Panc1 (cell line): ENCODE measurements at places on chromosomes 3 and 15. TPM values are rescaled to one million over a fixed set of nuclear protein-coding genes. Genes with fewer than 3 reads are reported as not detected.

DNA sequence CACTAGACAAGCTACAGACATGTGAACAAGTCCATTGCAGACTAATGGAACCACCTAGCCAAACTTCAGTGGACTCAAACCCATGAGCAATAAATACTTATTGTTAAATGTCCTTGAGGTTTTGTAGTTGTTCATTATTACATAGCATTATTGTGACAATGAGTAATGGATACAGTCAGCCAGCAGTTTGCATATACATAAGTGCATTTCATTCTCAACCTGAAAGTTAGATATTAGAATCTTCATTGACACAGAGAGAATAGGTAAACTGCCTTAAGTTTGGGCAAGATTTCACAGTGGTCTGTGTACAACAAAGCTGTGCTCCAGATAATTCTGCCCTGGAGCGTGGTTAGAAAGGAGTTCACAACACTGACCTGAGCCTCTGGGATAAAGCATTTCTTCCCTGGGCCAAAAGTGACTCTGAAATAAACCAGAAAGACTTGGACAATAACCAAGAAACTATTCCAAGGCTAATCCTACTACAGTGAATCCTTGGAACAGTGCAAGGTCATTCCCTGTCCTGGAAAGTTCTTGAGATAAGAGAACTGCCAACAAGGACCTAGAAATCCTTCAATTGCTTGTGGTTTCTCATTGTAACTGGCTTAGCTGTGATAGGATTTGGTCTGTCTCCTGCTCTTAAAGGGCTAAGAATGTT is 225.5 kb upstream of the STT3B start:
- no peak for DNase-seq

GRCh38 chr3:196177567-196177966 is 33.6 kb downstream of the ZDHHC19 start:
- no peak for DNase-seq

DNA sequence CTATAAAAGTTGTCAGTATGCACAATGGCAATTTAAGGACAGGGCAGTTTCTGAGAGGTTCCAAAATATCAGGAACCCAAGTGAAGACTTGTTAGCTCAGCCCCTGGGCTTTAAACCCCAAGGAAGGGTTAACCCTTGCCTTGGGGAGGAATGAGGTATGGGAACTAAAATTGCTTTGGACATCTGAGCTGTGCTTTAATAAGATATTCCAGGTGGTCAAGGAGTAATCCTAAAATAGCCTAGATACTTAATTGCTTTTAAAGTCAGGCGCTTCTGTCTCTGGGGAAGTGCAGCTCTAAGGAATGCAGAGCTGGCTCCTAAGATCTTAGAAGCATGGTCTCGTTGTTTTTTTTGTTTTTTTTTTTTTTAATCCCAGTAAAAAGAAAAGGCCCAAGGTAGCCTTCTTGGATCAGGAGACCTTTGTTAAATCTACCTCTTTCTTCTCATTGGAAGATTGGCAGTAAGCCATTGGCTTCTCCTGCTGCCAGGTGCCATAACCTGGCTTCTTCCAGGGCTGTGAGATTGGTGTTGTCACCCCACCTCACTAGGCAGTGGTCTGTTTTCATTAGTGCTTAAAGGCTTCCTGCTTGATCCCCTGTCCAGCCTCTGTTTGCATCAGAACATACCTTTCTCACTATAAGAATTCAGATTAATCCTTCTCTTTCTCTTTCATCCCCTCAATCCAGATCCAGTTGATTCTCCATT is 24.5 kb downstream of the ARID3B start:
- DNase-seq: no peak

GRCh38 chr3:127590282-127590592 is 296 bp downstream of the TPRA1 start:
- no peak for DNase-seq

- DNase-seq: no peak
These were observed 36.0 kb upstream of the GATM start for GRCh38 chr15:45414215-45414885.

- no peak for DNase-seq
These were observed 11.1 kb upstream of the WNT7A start for GRCh38 chr3:13891017-13891392.

GRCh38 chr3:11312166-11312565 is 40.0 kb downstream of the ATG7 start:
- no peak for DNase-seq

GRCh38 chr3:189372243-189372642 is 200.5 kb downstream of the TPRG1 start:
- DNase-seq: no peak

GRCh38 chr3:156635973-156636372 is 38.4 kb upstream of the TIPARP start:
- no peak for DNase-seq

GRCh38 chr15:88307344-88307743 is 50.8 kb upstream of the NTRK3 start:
- no peak for DNase-seq

GRCh38 chr15:90810354-90810753 is 58.0 kb upstream of the FURIN start:
- no peak for DNase-seq

- no peak for DNase-seq
These were observed 37.5 kb downstream of the CHAC1 start for GRCh38 chr15:40990789-40991188.

- DNase-seq: no peak
These were observed at the start of gene FBXL22 for GRCh38 chr15:63597038-63597790. Gene FBXL22 (plus strand): TSS chr15:63597387. CDS start chr15:63597393, 6 bp downstream.

GRCh38 chr3:101925564-101925963 is 76.2 kb downstream of the NFKBIZ start:
- DNase-seq: peak; percentile 82

- DNase-seq: peak; percentile 47
These were observed 63.1 kb downstream of the POLQ start for GRCh38 chr3:121482660-121483059.

DNA sequence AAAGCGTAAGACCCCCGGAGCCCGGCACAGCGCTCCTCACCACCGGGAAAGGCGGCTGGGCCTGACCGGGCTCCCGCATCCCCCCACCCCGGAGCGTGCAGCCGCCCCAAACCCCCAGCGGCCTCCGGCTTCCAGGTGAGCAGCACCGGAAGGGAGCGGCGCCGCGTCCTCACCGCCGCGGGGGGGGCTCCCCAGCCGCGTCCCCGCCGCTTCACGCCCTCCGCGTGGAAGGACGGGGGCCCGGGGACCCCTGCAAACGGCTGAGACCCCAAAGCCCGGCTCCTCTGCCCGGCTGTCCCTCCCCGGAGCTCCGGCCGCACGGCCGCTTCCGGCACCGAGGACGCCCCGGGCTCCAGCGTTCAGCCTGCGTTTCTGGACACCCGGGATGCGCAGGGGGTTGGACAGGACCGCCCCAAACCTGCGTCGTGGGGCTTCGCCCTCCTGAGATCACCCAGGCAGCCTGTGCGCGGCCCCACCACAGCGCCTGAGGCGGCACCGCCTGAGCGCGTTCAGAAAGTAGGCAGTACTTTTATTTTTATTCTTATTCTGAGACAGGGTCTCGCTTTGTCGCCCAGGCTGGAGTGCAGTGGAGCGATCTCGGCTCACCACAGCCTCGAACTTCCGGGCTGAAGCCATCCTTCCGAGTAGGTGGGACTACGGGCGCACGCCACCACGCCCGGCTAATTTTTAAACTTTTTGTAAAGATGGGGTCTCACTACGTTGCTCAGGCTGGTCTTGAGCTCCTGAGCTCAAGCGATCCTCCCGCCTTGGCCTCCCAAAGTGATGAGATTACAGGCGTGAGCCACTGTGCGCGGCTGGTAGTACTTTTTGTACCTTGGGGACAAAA is 51.6 kb upstream of the BLM start:
- no peak for DNase-seq

- no peak for DNase-seq
These were observed 4.2 kb downstream of the CCDC71 start for GRCh38 chr3:49161808-49162530.

DNA sequence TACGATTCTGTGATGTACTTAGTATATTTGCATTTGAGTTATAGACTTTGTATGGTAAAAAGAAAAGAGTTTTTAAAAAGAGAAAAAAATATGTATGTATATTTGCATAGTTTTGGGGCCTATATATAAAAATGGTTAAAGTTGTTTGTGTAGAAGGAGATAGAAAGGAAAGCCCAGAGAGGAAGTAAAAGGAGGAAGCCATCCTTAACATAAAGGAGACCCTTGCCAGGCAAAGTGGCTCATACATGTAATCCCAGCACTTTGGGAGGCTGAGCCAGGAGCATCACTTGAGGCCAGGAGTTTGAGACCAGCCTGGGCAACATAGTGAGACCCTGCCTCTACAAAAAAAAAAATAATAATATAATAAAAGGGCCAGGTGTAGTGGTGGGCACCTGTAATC is 8.4 kb downstream of the SNAP23 start:
- no peak for DNase-seq

GRCh38 chr3:49313896-49314688 is 25.8 kb downstream of the USP4 start:
- DNase-seq: no peak

DNA sequence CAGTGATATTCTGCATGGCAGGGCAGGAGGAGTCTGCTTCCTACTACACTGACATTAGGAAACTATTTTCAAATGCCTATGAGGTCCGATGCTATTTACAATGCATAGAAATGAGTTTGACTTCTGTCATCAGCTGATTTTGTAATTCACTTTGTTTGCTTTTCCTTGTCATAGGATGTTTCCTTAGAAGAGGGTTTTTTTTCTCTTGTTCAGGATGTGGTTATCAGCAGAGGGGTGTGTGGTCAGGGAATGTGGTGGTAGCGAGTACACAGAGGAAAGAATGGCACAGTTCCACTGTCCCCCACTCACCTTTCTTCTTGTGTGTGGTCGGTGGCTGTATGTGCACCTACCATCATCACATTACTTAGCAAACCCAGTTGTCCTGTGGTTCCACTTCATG is 231.5 kb downstream of the LRTM1 start:
- DNase-seq: no peak

DNA sequence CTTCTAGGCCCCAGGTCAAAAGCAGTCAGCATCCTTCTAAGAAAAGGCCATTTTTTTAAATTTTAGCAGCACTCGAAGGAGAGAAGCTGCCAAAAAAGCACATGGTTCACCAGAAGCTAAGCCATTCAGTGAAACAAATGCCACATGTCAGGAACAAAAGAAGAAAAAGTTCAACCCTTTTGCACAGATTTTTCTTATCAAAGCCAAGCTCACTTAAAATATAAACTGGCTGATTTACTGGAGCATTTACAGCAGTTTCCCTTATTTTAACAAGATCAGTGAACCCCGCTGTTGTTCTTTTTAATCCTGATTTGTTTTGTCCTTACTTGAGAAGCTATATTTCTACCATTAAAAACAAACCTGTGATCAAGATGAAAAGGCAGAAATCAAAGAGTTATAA is 46.5 kb upstream of the SYNPR start:
- no peak for DNase-seq

- no peak for DNase-seq
These were observed 262.9 kb upstream of the ATP10A start for GRCh38 chr15:26126070-26126469.

DNA sequence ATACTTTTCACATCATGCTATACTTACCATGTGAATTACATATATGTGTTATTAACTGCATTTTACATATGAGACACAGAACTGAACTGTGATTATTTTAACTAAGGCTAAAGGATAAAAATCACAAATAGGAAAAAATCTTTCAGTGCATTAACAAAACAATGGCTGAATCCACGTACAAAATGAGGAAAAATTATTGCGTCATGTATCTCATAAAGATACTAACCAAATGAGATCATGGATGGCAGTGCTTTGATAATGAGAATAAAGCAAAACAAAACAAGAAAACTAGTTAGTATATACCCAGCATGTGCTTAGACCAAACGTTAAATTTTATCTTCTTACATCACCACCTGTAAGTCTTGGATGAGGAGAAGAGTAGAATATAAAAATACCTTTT is 66.0 kb downstream of the SCAPER start:
- no peak for DNase-seq

DNA sequence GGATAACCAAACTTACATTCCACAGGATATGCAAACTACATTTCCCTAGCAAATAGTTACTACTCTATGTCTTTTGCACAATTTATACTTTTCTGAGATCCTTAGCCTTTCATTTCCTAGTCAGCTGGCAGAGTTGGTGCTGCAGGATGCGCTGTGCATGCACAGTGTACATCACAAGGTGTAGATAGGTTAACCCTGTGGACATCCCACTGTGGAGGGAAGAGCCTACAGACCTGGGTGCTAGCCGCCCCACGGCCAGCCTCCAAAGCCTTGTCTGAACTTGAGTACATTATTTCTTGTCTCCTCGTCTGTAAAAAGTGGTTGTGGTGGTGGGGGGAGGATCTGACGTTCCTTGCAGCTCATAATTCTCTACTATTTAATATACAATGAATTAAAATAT is 3.5 kb downstream of the TNFSF10 start:
- no peak for DNase-seq

- DNase-seq: no peak
These were observed 115.4 kb upstream of the GADL1 start for GRCh38 chr3:31009881-31010280.

DNA sequence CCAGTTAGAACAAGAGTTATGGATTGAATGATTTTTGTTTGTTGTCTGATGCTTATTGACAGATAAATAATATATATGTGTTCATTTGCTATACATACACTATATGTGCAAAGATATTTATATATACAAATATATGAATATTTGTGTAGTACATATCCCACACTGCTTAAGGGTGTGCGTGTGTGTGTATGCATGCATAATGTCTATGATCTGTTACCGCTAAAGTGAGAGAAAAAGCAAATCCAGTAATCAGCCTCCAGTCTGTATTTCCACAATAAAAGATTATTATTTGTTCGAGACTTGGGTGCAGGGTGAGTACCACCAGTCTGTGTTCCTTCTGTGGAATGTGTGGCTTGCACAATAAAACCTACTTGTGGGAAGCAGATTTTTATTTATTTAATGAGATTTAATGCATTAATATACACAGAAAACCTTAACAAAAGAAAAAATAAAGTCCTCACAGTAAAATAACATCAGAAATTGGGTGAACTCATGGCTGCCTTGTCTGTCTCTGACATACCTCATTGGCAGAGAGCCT is 366.0 kb upstream of the TBL1XR1 start:
- no peak for DNase-seq

Gene CFAP91
- total RNA-seq: 0.90 TPM

Gene KY
- not detected for total RNA-seq

Gene LIPC
- total RNA-seq: not detected

Gene ARL13B
- 26.6 TPM for total RNA-seq

Gene ATP2B2
- total RNA-seq: not detected

Gene DZIP1L
- total RNA-seq: 11.1 TPM

Gene EXOG
- total RNA-seq: 12.5 TPM

Gene SEMA3F
- total RNA-seq: 69.6 TPM

Gene ZBTB20
- total RNA-seq: 4.1 TPM

Gene COMMD2
- total RNA-seq: 70.2 TPM

Gene ZNF660
- total RNA-seq: not detected

Gene SNRPA1
- total RNA-seq: 98.0 TPM

Gene GP5
- 0.05 TPM for total RNA-seq
